ENCODE measurements at places on chromosomes 6 and 20.
A peak's percentile ranks its signal among the peaks of the same experiment; 100 is the strongest.

DNA sequence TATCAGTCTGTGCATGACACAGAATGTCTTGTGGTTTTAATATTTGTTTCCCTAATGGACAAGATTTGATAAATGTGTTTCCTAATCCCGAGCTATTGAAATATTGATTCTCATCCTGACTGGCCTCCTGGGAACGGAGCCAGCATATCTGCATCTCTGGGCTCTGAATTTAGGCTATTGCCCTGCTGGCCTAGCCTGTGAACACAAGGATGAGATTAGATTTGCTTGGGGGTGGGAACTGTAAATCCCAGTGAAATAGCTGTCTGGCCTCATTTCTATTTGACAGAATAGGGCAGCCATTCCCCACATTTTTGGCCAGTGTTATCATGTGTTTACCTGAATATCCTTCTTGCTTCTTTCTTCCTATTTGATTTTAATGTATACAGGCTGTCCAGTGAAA is 198.4 kb upstream of the SOX4 start:
- DNase-seq = peak; percentile 29

- DNase-seq = no peak
These were observed 64.4 kb downstream of the PLEKHG1 start for GRCh38 chr6:150664091-150664490.

- DNase-seq = no peak
These were observed 7.2 kb upstream of the IL20RA start for GRCh38 chr6:137051790-137052472.

DNA sequence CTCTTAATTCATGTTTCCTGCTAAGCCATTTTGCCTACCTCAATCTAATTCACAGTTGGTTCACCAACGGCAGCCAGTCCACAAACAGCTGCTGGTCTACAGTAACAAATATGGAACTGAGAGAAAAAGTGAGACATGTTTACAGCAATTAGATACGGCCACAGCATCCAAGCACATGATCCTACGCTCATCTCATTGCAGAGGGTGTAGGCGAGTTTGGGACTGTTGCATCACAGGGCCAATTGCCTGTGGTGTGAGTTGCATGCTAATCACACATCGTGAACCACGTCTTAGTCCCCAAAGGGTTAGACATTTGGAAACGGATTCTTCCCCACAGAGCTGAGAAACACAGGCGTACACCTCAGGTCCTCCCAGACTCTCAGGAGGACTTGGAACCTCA is 166.9 kb downstream of the EYA2 start:
- DNase-seq = no peak

- no peak for DNase-seq
These were observed 777.5 kb upstream of the EPHA7 start for GRCh38 chr6:94196891-94197290.

DNA sequence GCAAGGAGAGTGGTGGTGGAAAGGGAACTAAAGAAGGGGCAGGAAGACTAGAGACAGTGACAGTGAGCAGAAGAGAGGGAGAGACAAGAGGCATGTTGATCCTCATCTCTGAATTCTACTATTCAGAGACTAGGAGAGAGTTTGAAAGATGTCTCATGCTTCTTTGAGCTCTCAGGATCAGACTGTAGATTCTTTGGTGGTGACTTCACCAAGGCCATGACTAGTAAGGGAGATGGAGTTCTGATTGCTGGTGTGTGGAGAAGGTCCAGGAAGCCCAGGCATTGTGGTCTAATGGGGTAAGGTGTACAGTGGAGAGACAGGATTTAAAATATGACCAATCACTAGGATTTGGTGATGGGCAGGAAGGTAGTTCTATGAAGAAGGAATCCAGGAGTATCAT is 713 bp downstream of the WFDC9 start:
- no peak for DNase-seq

- DNase-seq = peak; percentile 1
These were observed 28.4 kb downstream of the RNF182 start for GRCh38 chr6:13953061-13953705.

- no peak for DNase-seq
These were observed 247.6 kb upstream of the TSHZ2 start for GRCh38 chr20:52724541-52724940.

DNA sequence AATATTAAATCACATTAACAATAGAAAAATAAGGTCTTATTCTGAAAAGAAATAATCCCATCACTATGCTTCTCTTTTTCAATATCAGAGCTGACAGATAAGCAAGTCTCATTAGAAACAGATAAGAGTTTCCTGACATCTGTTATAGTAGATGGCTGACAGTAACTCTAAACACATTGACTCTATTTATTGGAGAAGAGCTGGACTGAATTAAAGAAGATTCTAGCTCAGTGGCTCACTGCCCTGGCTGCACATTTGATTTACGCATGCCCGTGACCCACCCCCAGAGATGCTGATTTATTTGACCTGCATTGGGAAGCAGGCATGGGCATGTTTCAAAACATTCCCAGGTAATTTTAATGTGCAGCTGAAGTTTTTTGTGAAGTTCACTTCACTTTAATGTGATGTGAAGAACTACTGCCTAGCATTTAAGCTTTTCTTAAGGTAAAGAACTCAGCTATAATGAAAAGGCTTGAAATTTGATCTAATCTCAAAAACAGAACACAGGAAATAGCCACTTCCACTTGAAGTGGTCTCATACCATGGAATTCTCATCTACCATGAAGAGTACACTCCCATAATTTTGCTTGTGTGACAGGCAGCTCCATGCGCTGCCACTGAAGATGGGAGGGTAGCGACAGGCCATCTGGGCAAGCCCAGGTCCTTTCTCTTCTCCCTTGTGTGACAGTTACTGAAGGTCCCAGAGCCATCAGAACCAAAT is 162.3 kb downstream of the TPBG start:
- DNase-seq = no peak

GRCh38 chr6:95784869-95785268 is 207.5 kb downstream of the MANEA start:
- DNase-seq = no peak

- no peak for DNase-seq
These were observed 219.0 kb downstream of the THBS2 start for GRCh38 chr6:169034516-169035167.

DNA sequence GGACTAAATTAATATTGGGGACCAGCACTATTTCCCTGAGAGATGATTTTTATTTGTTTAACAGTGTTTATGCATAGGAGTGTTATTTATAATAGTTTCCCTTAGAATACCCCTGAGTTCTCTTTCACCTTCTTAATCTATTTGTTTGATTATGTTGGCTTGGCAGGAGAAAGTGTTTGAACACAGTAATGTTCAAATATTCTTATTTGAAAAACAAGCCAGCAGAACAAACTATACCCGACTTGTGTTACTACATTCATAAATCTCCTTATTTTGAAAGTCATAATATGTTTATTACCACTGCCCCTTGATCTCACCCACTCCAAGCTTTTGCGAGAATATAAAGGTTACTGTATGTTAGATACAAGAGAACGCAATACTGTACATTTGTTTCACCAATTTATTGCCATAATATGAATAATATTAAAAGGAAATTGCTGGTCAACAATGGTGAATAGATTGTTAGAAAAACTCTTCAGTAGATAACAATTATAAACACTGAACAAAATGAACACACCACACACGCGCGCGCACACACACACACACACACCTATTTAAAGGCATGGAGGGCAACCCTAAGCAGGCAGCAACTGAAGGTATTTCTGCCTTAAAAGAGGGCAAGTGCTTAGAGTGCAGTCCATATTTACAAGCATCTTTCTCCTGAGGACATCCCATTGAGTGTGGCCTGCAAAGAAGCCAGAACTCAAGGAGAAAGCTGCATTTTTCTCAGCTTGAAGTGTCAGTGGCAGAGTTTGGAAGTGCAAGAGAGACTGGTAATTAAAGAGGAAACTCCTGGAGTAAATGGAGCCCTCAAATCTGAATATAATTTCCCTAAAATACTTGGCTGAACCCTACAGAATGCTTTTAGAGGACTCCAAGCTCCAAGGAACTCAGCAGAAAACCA is 279.4 kb upstream of the MAN1A1 start:
- DNase-seq = no peak

GRCh38 chr20:12598894-12599293 is 409.9 kb upstream of the SPTLC3 start:
- DNase-seq = no peak

- DNase-seq = no peak
These were observed 36.7 kb upstream of the ASXL1 start for GRCh38 chr20:32321390-32321789.

Data from choroid plexus epithelial cell (primary cell).